H7 (cell line): ENCODE measurements at places on chromosomes 12 and 14.

DNA sequence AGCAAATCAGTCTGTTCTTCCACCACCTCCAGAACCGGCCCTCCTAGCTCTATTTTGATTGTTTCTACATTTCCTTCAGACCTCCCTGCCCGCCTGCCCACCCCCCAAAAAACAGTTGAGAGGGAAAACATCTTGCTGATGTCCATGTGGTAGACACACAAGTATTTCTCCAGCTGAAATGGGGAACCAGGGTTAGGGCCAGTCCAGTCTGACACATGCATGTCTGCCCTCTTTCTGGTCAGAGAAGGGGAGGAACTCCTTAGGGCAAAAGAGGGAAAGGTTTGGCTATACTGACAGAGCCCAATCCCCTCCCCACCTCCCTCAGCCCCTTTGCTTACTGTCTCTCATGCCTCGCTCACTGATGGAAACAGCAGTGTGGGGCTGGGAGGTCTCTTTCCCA lies 3.4 kb downstream of the CD9 start:
- no peak for DNase-seq

DNA sequence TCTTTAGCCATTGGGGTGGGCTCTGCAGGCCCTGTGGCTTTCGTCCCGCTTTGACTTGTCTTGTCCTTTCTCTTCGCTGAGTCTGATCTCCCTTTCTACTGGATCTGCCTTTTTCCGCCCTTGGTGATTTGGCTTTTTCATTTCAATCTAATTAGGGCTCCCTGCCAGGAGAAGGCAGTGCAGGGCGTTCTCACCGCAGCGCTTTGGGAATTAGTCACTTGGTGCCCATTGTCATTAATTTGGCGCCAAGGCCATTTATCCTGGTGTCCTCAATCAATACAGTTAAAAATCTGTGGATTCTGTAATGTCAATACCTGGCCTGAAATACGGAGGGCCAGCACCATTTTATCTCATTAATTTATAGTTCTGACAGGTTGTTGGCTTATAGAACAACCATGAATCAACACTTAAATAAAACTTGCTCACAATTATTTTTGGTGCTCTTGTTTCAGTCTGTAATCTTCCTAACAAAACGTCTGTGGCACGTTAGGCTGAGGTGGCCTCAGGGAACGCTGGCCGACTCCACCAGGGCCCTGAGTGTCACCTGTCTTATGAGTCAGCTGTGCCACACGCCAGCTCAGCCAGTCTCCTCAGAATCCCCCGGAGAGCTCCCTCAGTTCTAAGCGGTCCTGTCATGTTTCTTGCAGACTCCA lies 115.7 kb downstream of the BEGAIN start:
- DNase-seq = no peak

DNA sequence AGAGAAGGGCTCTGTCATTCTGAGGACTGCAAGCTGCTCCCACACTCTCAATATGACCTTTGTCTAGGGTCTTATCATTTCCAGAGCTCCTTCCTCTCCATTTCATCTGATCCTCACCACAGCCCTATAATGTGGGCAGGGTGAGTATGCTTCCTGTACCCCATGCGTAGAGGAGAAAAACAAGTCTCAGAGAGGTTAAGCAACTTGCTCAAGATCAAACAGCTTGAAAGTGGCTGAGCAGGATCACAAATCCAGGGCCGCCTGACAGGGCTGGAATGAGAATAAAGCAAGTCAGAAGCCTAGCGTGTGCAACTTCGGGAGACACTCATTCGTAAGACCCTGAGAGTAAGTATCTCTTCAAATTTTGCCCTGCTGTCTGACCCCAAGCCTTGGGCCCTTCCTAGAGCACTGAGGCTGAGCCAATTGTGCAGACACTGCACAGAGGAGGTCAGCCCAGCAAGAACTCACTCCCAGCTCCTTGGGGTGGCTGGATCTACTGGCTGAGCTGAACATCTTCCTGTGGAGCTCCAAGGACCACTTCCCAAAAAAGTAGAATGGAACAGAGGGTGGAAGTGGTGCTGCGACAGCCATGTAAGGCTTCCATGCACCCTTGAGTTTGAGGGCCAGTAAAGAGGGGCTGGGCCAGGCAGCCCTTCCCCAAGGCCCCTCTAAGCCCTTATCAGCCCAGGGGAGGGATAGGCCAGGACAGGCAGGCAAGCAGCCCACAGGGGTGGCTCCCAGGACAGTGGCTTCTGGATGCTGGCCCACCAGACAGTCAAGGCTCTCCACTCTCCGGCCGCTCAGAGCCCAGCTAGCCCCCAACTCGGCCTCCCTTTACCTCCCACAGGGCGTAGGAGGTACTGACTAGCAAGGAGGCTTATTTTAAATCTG lies 10.5 kb downstream of the ZFP36L1 start:
- DNase-seq = peak; percentile 49

DNA sequence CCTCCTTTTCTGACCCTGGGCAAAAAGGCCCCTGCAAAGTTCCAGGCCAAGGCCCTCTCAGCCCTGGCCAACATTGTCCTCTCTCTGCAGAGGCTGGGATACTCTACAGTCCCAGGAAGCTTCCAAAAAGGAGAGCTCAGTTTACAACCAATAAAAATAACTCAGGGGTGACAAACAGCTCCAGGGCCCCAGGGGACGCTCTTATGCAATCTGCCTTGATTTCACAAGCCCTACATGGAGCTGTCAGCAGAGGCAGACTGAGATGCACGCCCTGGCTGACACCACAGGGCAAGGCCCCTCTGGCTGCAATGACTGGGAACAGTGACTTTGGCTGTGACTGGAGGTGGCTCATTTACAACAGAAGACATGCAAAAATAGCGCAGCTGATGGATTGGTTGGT lies 129.0 kb upstream of the MED13L start:
- peak; percentile 58 for DNase-seq

GRCh38 chr12:61891632-61892031 lies 368.6 kb upstream of the USP15 start:
- DNase-seq = no peak

GRCh38 chr12:125262851-125263250 lies 197.6 kb downstream of the AACS start:
- no peak for DNase-seq

DNA sequence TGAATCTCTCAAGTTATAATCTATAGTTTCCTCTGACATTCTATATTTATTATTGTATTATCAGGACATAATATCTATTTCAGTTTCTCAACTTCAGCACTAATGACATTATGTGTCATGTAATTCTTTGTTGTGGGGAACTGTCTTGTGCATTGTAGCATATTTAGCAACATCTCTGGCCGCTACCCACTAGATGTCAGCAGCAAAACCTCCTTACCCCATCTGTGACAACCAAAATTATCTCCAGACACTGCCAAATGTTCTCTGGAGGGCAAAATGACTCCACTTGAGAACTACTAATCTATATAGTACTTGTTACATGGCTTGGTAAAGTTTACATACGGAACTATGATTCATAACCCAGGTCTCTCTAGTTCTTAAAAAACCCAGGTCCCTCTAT lies 110.2 kb downstream of the RASSF9 start:
- peak; percentile 5 for DNase-seq

DNA sequence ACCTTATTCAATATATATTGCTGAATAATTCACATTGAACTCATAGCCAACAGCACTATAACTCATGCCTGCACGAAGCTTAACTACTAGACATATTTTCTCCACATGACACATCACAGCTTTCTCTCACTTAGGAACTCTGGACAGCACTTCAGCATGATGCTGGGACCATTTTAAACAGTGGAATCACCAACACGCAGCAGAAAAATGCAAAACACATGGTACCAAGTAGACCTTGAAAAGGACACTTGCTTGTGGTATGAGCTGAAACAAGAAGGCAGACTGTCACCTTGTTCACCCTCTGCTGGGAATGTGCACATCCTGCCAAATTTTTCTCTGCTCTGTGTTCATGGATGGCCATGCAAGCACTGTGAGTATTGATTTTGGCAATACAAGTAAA lies 34.8 kb upstream of the CD9 start:
- no peak for DNase-seq

DNA sequence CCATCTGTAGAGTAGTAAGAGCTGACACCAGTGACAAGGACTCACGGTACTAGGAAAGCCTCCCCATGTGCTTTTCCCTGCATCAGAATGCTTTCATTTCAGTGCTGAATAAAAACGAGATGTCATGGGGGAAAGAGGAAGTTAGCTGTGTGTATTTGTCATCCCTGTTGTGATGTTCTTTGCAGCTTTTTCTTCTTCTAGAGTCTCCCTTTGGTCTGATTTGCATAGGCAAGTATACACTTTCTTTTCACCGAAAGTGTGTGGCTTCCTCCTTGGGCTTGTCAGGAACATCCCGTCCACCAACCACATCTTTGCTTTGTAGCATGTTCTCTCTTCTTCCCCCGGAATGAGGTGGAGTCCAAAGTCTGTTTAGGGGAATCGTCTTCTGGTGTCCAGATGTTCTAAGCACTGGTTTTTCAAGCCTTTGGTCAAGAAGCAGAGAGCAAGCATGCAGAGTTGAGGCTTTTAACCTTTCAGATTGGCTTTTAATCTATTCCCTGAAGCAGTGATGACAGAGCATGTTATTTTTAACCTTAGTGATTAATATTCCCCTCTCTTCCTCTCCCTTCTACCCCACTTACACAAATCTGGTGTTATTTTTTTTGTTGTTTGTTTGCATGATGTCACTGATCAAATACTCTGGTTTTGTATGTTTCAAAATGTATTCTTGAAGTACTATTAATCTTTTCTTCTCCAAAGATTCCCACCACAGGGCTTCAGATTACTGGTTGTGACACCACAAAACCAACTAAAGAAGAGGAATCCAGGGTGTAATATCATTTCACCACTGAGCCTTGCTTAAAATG lies 163.4 kb downstream of the SAMD4A start:
- DNase-seq = no peak
